ENCODE measurements at places on chromosomes 16 and 17. TPM values are rescaled to one million over a fixed set of nuclear protein-coding genes. Genes with fewer than 3 reads are reported as not detected.

The TBC1D3E gene
- total RNA-seq, result not detected

The RAB26 gene
- 1.6 TPM for total RNA-seq

The ICAM2 gene
- 743 TPM for total RNA-seq

The ATF7IP2 gene
- 11.0 TPM for total RNA-seq

The ACADVL gene
- total RNA-seq, result 164 TPM

The B4GALNT2 gene
- not detected for total RNA-seq

The DCAKD gene
- total RNA-seq, result 29.8 TPM

All from epithelial cell of umbilical artery (primary cell).